Cardiac septum (tissue), 1 donor: ENCODE measurements at places on chromosomes 7 and 10.

- no peak for DNase-seq
These were observed 70.3 kb downstream of the PON1 start for GRCh38 chr7:95253986-95254385.

DNA sequence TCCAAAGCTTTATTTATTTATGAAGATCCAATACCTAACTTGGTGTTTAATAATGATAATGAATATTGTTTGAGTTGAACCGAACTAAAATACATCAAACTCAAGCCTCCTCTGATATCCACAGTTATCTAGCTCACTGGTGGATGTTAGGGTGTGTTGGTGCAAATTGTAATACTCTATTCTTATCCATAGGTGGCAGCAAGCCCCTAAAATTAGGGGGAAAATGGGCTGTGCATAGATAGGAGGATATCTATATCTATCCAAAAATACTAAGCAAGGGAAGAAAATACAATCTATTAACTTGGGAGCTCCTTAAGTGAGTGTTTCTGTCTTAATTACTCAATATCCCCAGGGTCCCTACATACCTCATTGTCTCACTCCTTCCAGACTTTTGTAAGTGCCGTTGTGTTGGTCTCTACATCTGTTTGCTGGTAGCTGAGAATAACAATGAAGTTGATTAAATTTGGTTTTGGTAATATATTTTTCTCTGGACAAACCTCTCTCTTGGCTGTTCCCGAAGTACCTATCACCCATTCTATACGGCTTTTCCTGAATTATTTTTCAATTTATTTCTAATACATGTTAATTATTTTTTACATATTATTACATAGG lies 55.0 kb upstream of the VWDE start:
- DNase-seq, result no peak

GRCh38 chr7:229184-229964 lies 37.0 kb downstream of the FAM20C start:
- DNase-seq, result no peak

GRCh38 chr7:70700941-70701425 lies 431.0 kb upstream of the GALNT17 start:
- DNase-seq, result no peak

DNA sequence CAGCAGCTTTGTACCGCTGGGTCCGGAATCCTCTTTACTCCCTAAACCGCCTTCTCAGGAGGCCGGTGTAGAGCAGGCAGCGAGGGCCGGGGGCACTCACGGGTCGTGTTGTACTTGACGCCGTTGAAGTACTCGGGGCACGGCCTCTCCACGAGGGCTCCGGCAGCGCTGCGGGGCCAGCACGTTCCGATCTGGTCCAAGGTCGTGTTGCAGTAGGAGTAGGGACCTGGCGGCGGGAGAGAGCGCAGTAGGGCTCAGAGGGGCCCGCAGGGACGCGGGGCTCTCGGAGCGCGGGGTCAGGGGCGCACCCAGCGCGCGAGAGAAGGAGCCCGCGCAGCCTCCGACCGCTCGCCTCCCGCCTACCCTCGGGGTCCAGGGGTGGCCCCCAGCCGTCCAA lies 443 bp downstream of the CRHR2 start:
- no peak for DNase-seq

GRCh38 chr7:134212576-134213546 lies 85.7 kb downstream of the LRGUK start:
- no peak for DNase-seq
